ENCODE measurements at places on chromosomes 3 and 15.

DNA sequence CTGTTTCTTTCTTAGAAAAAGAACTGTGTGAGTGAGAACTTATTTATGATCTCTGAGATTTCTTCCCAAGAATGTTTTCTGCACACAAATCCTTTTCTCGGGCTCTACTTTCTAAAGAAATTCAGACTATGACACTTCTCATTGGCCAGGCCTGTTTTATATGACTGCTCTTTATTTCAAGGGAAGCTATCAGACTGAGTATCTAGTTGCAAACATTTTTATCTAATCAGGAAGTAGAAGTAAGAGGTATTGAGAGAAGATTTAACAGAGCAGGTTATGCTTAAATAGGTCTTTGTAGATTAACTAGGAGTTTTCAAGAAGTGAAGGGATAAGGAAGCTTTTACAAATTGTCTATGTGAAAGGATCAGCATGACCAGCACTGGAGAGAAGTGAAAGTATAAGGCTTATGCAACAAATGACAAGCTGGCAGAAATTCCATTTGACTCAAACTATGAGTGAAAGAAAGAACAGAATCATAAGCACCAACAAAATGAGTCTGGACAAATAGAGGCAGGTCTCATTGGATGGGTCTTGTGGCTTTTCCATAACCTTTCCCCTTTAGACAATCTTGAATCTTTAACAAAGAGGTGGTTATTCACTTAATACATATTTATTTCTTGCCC lies 71.9 kb upstream of the CHL1 start:
- DNase-seq: no peak

DNA sequence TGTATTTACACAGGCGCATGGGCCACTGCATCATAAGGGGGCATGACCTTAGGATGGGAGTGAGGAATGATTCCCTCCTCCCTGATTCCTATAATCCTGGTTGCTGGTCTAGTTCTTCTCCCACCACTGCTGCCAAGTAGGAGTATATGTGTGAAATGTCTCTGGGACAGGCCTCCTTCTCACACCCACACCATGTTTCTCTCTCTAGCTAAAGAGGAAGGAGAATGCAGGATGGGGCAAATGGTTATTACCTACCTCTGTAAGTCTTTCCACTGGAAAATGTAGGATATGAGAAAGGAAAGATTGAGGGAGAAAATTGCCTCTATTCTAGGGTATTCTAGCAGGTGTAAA lies 159.2 kb downstream of the THSD4 start:
- DNase-seq: peak; percentile 29

DNA sequence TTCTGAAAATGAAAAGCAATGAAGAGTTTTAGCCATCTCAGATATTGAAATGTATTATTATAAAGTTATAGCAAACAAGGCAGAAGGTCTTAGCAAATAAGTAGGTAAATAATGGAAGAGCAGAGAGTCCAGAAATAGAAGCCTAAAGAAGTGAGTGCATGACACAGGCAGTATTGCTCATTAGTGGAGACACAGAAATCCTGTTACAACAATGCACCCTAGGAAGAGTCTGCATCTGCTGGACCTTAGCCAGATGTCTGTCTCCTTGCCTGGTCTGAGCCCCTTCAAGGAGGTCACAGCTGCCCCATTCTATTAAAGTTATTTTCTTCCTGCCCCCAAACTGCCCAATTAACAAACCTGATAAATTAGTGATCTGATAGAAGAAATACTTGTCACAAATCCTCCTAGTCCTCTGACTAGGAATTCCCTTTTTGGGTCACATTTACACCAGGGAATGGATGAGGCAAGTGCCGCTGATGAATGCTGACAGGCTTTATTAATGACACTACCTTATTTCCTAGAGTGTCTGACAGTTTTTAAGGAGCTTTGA lies 51.9 kb downstream of the HOMER2 start:
- DNase-seq: no peak

- peak; percentile 23 for DNase-seq
Measured at GRCh38 chr15:69289342-69290146, 9.2 kb upstream of the PAQR5 start.

DNA sequence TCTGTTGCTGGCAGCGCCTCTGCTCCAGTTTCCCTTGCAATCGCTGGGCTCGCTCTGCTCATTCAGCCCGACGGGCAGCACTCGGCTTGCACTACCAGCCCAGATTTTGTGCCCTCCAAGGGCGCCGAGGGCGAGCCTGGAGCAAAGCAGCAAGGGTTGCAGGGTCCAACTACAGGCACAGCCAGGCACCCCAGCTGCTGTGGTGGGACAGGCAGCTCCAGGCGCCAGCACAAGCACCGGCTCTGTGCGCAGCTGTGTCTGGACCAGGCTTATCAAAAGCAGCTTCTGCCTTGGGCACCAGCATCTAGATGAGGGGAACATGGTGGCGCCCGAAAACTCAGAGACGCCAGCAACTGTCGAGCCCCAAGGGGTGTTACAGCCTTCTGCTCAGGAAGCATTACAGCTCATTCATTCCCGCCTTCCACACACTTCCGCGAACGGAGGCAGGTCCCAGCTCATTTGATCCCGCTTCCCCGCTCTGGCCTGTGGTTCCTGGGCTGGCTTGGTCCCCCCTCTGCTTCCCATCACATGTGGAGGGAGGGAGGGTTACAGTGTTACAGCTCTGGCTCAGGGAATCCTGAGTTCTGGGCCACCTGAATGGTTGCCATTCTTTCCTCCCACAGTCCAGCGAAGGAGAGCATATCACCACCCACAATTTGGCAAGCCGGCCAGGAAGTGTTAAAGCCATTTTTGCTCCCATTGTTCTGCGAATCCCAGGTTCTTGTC lies 409.9 kb upstream of the ALCAM start:
- DNase-seq: no peak

GRCh38 chr3:180284331-180285110 lies 247.8 kb upstream of the PEX5L start:
- DNase-seq: peak; percentile 50

DNA sequence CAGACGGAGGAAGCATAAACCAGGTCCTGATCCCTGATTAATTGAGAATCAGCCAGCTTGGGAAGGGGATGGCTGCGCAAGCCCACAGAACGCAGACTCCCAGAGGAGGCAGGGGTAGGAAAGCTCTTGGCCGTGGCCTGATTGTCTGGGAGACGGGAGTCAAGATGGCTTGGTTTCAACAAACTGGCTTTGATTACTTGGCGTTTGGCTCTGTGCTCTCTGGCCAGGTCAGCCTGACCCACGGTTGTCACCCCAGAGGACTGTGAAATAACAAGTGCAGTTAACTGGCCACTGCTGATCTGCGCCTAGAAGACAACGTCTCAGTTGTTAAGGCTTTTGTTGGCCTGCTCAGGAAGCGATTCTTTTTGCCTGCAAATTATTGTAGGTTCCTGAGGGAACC lies 387.0 kb upstream of the PROK2 start:
- no peak for DNase-seq

GRCh38 chr15:62298811-62299210 lies 133.7 kb upstream of the C2CD4B start:
- no peak for DNase-seq

DNA sequence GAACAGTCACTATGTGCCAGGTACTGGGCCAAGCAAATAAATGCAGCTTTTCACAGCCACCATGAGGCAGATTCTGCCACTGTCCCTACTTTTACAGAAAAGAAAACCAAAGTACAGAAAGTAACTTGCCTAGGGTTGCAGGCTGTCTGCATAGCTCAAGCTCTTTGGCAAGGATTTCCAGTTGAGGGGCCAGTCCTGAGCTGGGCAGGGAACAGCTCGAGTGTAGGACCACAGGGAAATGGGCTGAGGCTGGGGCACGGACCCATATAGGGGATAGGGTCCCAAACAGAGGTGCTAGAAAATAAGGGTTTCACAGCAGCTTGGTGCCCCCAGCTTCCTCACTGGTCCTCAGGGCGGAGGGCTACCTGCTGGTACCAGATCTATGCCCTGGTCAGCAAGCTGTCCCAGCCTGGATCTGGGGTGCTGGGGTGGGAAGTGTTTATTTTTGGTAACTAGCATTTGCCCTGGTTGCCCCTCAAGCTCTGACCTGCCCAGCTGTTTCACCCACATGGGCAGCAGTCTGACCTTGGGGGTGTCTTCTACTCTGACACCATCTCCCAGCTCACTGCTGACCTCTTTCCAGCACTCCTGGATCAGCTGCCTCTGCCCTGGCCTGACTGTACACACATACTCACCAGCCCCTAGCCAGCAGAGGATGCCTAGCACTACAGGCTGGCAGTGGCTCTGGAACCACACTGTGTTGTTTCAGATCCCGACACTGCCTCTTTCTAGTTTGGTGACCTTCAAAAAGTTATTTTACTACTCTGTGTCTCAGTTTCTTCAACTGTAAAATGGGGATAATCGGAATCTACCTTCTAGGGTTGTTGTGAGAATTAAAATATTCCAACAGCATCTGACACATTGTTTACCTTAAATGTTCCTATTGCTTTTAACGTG lies 16.2 kb downstream of the MRAS start:
- DNase-seq: no peak
